ENCODE measurements at places on chromosomes 5 and 9. TPM values are rescaled to one million over a fixed set of nuclear protein-coding genes. Genes with fewer than 3 reads are reported as not detected.

DNA sequence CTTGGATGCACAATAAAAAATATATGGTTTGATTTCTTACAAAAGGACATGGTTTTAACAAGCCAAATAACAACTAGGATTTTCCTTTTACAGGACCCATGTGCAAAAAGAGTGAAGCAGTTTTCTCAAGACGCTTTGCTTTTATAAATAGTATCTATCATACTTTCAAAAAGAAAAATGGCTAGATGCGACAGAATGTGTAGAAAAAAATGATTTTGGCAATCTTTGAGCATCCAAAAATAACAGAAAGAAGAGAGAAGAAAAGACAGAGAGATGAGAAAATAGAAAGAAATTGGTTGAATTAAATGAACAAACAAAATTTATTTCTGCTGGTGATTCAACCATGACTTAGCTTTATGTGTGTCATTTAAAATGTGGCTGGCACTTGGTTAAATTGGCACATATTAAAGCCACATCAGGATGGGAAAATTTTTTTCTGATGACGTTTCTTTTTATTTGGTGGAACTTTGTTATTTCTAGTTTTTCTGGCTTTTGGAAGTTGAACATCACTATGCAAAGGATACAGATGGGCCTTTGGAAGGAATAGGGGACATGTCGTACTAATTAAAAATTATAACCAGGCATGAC lies 35.6 kb upstream of the NREP start:
- DNase-seq = no peak

The CCNI2 gene
- not detected for polyA plus RNA-seq

GRCh38 chr5:174186096-174186695 lies 140.7 kb downstream of the NSG2 start:
- no peak for DNase-seq

DNA sequence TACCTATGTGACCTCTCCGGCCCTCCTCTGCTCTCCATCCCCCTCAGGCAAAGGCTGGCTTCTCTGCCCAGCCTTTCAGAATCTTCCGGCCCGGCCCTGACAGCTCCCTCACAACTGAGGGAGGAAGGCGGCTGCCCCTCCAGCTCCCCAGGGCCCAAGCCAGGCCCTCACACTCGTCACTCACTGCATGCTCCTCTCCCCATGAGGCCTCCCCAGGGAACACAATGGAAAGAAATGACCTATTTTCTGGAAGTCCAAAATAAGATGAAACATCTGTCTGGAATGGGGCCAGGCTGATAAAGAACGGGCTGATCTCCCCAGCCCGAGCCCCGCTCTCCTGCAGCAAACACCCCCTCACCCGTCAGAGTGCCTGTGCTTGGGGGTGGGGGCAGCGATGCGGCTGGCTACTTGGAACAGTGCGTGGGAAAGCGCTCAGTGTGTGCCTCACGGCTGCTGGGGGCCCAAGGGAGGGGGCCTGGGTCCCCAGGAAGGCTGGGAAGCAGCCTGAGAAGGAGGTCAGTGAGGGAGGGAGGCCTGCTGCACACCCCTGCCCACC lies 11.3 kb downstream of the PDGFRB start:
- no peak for DNase-seq

DNA sequence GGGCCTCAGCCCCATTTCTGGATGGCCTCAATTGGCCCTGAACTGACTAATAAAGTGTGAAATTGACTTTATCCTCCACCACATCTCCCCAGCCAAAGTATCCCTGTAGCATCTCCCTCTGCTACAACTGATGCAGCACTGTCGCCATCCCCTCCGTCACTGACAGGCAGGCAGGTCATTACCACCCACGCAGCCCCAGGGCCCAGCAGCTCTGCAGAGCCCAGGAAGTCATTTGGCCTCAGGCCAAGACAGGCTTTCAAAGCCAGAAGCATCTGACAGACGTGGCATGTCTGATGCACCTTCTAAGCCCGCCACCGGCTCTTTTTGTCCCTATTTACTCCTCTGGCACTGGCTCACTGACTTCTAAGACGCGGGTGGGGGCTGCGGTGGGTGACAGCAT lies 65.3 kb downstream of the ARHGEF37 start:
- no peak for DNase-seq

DNA sequence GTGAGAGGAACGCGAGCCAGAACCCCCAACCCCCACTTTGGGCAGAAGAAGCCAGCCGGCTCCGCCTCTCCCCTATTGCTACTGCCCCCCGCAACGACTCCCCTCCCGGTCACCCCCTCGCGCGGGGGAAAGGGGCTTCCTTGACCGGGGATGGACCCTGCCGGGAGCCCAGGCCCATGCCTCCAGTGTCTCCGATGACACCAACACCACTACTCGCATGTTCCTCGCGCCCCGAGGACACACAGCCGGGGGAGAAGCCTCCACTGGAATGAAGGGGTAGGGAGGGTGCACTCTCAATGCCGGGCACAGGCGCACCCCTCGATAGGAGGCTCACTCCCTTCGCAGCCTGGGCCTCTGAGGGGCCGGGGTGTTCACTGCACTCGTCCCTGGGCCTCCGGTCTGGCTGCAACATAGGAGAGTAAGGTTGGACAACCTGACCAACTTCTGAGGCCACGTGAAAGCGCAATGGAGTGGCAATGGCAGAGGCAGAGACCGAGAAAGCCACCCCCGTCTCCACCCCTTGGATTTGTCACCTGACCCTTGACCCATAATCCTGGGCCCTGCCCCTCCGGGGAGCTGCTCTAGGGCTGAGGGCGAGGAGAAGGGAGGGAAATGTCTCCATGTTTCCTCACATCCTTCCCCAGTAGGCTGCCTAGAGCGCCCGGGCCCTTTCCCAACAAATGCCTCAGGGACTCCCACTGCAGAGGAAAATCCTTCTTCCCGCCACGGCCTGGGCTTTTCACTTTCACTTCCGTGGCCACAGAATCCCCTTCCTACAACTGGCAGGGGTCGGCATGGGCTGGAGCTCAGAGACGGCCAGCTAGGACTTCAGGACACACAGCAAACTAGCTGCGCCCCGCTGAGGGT lies 1.1 kb upstream of the CNTFR start:
- peak; percentile 14 for DNase-seq

- DNase-seq = no peak
Observed at GRCh38 chr5:6868171-6868570, 154.9 kb downstream of the TENT4A start.

The UBAC1 gene
- 22.2 TPM for polyA plus RNA-seq

The CEL gene
- not detected for polyA plus RNA-seq
